ENCODE measurements at places on chromosomes 2 and 18.

DNA sequence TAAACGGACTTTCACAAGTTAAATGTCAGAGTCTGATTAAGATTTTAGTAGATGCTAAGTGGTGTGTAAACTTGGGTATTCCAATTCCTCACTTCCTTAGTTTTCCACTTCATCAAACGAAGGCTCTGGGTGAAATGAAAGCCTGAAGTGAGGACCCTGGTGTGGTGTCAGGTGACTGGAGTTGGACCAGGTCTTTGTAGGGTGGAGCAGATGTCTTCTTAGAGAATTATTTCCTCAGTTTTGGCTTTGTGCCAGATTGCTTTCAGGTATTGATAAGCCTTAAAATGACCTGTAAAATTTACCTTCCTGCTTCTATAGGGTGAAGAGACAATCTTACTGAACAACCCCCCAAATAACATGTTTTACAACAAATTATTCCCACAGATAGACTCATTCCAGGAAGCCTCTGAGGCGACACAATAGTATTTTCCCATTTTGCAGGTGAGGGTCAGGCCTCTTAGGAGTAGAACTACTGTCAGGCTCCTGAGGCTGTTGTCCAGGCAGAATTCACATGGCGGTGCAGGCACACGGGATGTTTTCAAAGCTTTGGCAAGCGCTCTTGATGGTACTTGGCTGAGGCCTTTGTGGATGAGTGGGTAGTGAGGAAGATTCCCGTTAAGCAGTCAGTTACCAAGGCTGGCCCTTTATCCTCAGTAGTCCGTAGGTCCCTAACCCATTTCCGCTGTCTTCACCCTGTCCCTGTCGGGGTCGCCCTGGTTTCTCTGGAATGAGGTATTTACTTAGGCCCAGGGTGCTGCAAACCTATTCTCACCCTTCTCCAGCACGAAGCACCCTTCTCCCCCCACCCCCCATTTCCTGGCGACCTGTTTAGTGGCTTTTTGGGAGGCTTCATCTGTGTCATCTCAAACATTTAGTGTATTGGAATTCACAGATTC, 6.6 kb downstream of the RPS7 start:
- no peak for DNase-seq

DNA sequence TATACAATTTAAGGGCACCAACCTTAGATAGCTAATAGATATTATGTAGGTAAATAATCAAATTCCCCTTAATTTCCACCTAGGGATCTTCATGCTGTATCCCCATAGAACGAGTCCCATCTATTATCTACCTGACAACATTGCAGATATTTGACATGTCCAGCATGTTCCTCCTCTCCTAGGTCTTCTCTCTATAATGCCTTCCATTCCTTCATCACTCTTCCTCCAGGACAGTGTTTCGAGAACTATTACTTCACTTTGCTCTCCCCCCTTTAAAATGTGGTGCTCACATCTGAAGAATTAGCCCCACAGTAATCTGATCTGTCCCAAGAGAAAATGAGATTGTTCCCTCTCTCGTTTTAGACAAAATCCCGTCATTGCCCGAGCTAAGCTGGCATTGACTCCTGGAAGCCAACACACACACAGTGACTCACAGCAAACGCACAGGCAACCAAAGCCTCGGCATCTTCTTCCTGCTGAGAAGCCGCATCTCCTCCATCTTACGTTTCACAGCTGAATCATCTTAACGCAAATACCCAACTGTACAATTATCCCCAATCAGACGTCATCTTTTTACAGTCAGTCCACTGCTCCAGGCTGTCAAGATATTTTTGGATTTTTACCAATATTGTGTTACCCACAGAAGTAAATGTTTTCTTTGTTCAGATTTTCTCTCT, 162.9 kb upstream of the AGAP1 start:
- no peak for DNase-seq

DNA sequence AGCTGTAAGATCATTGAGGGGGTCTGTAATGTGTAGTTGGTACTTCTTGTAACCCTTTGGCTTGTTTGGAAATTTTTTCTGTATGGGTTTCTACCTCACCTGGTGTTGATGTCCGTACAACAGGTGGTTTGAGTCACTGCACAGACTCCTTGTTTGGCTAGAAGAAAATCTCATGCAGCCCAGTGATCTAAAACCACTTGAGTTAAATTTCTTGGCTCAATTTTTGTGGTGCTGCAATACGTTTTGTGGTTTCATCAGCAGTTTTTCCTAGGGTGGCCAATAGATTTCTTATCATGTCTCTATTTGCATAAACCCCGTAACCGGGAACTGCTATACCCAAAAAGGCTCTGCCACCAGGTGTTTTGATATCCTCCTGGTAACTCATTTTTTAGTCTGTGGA, 43.4 kb downstream of the CERS6 start:
- DNase-seq: no peak

- DNase-seq: no peak
Observed at GRCh38 chr2:123532994-123533393, 492.1 kb upstream of the CNTNAP5 start.

- no peak for DNase-seq
Observed at GRCh38 chr2:199378948-199379650, 78.6 kb downstream of the SATB2 start.

DNA sequence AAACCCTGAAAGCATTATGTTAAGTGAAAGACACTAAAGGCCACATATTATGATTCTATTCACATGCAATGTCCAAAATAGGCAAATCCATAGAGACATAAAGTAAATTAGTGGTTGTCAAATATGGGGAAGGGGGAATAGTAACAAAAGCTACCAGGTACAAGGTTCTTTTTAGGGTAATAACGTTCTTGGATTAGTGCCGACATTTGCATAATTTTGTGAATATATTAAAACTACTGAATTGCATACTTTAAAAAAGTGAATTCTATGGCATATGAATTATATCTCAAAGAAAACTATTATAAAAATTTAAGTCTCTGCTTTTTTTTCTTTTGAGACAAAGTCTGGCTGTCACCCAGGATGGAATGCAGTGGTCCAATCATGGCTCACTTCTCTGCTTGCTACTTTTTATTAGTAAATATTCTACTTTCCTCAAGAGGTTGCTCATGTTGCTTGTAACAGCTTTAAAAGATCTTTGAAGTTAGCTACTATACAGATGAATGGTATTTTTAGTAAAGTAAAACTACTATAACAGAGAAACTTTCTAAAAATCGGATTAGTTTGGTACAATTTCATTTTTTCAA, 2.5 kb downstream of the SESTD1 start:
- DNase-seq: no peak

DNA sequence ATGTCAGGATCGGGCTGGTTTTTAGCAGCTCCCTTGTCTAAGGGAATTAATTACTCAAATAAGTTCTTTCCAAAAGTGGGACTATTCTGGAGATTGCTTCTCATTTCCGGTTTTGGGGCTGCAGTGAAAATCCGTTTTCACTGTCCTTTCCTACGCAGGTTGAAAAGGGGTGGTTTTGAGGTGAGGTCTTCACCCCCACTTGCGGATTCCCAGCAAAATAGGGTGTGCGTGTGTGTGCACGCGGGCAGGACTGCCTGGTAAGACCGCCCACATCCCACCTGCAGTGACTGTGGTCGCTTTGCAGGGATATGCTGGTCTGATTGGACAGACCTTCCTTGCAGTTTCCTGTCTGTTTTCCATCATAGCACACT, 472 bp upstream of the PLEKHM3 start:
- peak; percentile 88 for DNase-seq

GRCh38 chr2:52724585-52724984, 1043.0 kb upstream of the CHAC2 start:
- DNase-seq: no peak

DNA sequence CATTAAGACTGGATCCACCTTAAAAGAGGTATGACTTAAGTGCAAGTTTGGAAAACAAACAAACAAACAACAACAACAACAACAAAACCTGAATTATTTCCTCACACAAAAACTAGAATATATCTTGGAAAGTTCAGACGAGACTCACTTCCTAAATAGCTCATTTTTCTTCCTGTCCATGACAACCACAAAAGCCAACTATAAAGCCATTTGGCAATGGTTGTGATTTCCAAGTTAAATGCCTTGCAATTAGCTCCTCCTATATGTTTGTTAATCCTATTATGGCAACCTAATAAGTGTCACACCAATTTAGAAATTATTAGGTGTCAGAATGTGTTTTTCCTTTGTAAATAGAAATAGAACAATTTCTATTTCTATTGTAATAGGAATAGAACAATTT, 91.6 kb upstream of the ARL5A start:
- no peak for DNase-seq

- no peak for DNase-seq
Observed at GRCh38 chr2:218980735-218981389, 4.1 kb downstream of the FEV start.

- DNase-seq: peak; percentile 75
Observed at GRCh38 chr2:241802421-241803318, 6.3 kb upstream of the NEU4 start.

DNA sequence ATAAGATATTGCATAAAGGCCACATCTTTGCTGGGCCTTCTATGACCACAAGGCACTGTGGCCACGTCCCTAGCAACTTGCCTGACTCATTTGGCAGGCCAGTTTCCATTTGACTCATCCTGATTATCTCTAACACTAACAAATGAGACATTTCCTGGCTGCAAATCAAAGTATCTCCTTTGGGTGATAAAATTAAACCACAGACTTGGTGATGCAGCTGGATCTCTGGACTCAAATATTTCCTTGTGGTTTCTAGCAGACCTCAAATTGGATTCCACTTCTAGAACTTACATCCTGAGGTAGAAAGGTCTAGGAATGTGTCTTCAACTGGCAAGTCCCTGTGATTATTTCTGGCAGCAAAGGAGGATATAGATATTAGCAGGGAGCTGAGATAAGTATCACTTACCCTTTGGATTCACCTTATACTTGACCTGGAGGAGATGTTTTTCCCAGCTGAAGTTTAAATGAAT, 167.9 kb upstream of the NXPH2 start:
- DNase-seq: no peak

DNA sequence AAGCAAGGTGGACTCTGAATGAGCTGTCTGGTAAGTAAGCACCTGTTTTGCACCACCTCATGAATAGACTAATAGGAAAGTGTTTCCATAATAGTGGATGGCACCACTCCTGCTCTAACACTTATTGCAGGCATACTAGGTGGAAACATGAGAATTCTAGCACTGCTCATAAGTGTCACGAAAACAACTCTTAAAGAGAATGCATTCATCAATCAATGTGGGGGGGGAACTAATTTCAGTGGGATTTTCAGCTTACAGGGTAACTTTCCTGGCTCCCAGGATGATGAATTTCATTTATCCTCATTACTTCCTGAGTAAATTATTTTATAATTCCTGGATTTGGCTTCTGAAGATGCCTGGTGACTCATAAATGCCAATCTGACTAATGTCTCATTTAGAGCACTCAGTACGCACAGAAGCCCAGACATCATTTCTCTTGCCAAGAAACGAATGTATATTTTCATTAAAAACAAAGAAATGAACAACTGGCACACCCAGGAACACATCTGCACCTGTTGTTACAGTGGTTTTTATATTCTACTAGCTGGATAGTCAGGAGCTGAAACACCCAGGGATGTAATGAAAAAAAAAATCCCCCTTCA, 129.6 kb downstream of the PID1 start:
- DNase-seq: no peak

GRCh38 chr2:165471349-165471950, 2.0 kb downstream of the CSRNP3 start:
- no peak for DNase-seq

DNA sequence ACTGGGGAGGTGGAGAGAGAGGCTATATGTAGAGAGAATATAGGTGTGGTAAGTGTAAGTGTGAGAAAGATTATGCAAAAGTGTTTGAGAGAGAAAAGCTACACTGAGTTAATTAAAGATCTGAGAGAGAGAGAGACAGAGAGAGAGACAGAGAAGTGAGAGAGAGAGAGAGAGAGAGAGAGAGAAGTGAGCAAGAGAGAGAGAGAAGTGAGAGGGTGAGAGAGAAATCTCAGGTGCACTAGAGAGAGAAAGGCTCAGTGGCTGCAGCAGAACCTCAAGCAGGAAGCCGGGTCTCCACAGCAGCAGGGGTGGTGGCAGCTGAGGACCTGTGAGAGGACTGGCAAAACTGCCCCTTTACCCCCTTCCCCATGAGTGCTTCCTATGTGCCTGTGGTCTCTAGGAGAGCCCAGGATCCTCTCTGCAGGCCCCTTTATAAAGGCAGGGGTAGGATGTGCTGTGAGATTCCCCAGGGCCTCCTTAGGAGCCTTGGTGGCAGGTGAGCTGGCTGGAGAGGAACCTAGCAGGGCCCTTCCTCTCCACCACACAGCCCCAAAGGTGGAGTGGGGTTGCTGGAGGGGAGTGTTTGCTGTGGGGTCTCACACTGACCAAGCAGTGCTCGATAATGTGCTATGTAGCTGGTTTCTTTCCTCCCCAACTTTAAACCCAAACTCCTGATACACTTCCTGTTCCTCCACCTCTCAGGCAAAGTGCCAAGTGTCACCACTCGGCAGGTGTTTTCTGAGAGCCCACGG, 52.6 kb downstream of the SLC4A5 start:
- DNase-seq: no peak

DNA sequence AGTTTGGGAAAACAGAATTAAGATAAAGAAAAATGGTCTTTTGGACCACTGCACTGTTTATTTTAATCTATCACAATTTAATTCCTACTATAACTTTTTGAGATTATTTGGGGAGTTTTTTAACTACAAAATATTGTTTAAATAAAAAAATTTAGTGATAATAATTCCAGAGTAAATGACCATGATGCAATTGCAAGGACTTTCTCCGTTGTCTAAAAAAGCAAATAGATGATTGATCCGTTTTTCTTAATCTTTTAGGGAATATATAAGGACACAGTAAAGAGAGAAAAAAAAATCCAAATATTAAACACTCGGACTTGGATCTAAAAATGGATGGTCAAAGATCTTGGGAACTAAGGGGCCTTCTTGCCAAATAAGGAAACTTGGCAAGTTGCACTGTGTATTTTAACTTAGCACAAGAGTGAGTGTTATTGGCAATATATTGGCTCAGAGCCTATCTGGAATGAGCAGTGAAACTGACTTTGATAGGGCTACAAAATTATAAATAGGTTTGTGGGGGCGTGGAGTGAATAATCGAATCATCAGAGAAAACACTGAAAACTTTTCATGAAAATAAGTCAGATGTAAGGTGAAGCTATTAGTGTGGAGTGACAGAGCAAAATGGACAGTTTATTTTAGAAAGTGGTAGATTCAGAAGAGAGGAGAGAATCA, 2.0 kb downstream of the MAP3K20 start:
- DNase-seq: no peak

GRCh38 chr18:63241760-63242159, 77.8 kb downstream of the BCL2 start:
- DNase-seq: no peak

GRCh38 chr18:75290737-75291358, 80.3 kb downstream of the TSHZ1 start:
- DNase-seq: no peak

GRCh38 chr2:134574611-134575330, 144.0 kb downstream of the TMEM163 start:
- no peak for DNase-seq

- DNase-seq: no peak
Observed at GRCh38 chr2:68434981-68435380, 32.1 kb downstream of the FBXO48 start.

GRCh38 chr2:214843823-214844222, 34.3 kb upstream of the BARD1 start:
- no peak for DNase-seq

GRCh38 chr18:13564579-13564978, 161.8 kb downstream of the FAM210A start:
- no peak for DNase-seq
